ENCODE measurements at places on chromosomes 3 and 15.

DNA sequence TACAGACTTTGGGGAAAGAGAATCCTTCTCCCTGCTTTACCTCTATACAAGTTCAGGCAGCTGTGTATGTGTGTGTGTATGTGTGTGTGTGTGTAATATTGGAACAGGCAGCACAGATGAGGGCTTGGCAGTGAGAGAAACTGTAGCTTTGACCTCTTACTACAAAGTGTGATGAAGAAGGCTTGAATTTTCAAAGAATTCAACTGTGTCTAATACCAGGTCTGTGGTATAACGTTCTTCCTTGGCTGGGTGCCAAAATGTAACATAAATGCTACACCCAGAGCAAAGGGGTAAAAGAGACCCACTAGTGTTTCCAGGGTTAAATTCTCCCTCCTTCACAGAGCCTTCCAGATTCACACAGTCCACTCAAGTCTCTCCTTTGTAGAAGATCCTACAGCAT, 51.1 kb downstream of the CHST2 start:
- DNase-seq = no peak

DNA sequence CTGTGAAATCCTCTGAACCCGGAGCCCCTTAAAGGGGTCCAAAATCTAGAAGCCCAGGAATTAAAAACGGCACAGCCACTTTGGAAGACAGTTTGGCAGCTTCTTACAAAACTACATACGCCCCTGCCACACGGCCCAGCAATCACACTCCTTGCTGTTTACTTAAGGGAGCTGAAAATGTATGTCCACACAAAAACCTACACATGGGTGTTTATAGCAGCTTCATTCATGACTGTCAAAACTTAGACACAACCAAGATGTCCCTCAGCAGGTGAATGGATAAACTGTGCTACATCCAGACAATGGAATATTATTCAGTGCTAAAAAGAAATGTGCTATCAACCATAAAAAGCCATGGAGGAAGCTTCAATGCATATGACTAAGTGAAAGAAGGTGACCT, 162.5 kb downstream of the NUP210 start:
- no peak for DNase-seq

DNA sequence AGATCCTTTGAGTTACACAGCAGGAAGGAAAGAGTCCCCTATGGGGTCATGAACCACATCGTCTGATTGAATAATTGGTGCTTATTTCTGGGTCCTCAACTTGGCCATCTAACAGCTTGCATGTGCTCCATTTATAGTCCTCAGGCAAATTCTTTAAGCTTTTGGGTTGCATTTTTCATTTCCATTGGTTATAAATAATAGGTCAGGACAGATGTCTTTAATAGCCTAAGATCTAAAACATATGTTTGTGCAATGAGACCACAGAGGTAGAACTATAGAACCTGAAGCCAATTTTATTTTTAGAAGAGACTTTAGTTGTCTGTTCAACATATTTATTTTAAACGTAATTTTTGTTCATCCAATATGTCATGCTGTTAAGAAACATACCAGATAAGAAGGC, 43.2 kb downstream of the CD200R1L start:
- DNase-seq = no peak

DNA sequence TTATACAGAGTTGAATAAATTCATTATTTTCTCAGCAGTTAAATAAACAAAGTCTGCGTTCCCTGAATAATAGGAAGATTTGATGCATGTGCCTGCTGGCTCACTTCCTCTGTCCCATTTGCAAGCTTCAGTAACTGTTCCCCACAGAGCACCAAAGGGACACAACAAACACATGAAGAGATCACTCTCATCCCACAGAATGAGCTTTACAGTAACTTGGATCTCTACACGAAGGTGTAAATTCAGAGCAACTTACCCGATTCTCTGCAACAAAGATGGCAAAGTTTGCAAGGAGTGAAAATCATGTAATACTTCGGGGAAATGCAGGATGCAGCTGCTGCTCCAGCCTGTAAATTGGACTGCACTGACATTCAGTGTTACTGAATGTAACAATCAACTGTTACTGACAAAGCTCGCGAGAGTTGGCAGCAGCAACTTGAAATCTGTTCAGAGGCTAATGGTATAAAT, at the start of gene BCHE:
Gene BCHE, minus strand, starts transcription at position 366 of the 468 bp plus-strand sequence. CDS start 6,390 bp downstream, outside the sequence.
- no peak for DNase-seq

GRCh38 chr3:169122416-169122815, 541.1 kb downstream of the MECOM start:
- DNase-seq = no peak

All from cerebellar nuclear complex (tissue), 1 donor.